Non-pigmented ciliary epithelial cell (primary cell): ENCODE measurements at places on chromosomes 12 and 14.

DNA sequence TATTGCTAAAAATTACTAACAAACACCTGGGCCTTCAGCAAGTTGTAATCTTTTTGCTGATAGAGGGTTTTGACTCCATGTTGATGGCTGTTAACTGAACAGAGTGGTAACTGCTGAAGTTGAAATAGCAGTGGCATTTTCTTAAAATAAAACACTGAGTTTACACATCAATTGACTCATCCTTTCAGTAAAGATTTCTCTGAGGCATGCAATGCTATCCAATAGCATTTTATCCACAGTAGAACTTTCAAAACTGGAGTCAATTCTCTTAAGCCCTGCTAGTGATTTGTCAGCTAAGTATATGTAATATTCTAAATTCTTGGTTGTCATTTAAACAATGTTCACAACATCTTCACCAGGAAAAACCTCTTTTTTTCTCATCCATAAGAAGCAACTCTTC, 59.5 kb downstream of the CMAS start:
- DNase-seq, result no peak

GRCh38 chr12:95546491-95546813, 4.8 kb downstream of the USP44 start:
- DNase-seq, result no peak

GRCh38 chr12:52655251-52655650, 3.2 kb upstream of the KRT2 start:
- DNase-seq, result no peak

GRCh38 chr12:115013236-115013981, 329.4 kb upstream of the TBX3 start:
- DNase-seq, result no peak

DNA sequence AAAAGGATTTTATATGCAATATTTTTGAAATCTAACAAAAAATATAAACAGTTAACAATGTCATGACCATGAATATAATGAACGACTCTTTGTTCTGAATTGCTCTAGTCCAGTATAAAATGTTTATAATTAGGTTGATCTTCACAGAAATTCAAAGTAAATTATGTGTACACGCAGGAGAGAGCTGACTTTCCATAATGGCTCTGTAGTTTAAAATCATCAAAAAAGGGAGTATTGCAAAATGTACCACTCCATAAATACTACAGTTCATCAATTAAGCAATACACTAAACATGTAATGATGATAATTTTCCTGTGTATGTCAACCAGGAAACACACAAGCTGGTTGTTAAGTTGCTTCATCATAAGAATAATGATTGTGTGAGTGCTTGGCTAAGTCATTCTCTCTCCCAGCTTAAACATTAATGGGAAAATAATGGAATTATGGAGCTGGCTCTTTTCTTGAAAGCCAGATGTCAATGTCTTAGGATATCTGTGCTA, 189.5 kb upstream of the PLEKHG7 start:
- no peak for DNase-seq

DNA sequence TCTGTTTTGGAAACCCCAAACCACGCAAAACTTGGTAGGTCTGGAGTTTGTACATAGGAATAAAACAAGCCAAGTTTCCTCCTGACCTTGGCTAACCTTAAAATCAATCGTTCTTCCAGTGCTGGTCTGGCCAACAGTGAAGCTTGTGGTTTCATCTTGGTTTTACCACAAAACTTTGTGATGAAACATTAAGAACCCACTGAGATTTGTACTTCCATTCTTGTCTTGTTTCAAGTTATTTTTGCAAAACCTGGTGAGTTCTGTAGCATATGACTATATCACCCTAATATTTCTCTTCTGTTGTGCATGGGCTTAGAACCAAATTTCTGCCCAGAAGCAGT, 26.4 kb downstream of the SIX1 start:
- peak; percentile 62 for DNase-seq

DNA sequence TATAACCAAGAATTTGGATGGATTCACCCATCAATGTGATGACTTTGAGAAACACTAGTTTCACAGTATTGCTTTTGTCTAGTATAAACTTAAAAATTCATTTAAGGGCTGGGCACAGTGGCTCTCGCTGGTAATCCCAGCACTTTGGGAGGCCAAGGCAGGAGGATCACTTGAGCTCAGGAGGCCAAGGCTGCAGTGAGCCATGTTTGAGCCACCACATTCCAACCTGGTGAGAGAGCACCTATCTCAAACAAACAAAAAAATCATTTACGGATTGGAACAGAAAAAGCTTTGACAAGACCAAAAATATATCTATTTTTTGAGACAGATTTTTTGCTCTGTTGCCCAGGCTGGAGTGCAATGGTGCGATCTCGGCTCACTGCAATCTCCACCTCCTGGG, 27.5 kb downstream of the GNS start:
- DNase-seq, result no peak

DNA sequence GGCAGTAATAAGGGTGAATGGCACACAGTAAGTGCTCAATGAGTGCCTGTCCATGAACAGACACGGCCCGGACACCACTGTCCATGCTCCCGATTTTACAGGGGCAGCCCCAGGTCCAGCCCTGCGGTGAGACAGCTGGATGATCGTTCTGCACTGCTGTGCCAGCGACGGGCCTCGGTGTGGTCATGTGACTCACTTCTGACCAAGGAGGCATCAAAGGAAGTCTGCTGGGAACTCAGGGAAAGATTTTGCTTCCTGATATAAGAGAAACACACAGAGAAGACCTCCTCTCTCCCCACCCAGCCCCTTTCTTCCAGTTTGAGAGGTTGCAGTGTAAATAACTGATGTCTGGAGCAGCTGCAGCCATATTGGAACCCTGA, 126.6 kb downstream of the SCARB1 start:
- DNase-seq, result no peak

DNA sequence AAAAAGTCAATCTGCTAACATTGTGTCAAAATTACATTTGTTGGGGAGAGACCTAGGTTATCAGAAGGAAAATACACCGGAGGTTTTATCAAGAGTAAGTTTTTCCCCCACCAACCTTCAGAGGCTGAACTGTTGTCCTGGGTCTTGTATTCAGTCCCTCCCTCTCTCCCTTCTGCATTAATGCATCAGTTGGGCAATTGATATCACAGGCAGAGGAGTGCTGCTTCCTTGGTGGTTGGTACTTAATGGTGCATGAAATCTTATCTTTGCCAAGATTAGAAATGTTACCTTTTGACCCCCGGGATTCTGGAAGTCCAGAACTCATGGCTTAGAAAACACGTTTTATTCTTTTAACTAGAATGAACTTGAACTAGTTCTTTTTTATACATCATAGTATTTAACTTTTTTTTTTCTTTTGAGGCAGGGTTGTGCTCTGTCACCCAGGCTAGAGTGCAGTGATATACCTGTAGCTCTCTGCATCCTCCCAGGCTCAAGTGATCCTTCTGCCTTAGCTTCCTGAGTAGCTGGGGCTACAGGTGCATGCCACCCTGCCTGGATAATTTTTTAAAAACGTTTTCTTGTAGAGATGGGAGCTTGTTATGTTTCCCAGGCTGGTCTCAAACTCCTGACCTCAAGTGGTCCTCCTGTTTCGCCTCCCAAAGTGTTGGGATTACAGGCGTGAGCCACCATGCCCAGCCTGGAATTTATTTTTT, 4.9 kb downstream of the PCBP2 start:
- no peak for DNase-seq

- DNase-seq, result no peak
Measured at GRCh38 chr12:67594888-67595287, 53.7 kb upstream of the DYRK2 start.

DNA sequence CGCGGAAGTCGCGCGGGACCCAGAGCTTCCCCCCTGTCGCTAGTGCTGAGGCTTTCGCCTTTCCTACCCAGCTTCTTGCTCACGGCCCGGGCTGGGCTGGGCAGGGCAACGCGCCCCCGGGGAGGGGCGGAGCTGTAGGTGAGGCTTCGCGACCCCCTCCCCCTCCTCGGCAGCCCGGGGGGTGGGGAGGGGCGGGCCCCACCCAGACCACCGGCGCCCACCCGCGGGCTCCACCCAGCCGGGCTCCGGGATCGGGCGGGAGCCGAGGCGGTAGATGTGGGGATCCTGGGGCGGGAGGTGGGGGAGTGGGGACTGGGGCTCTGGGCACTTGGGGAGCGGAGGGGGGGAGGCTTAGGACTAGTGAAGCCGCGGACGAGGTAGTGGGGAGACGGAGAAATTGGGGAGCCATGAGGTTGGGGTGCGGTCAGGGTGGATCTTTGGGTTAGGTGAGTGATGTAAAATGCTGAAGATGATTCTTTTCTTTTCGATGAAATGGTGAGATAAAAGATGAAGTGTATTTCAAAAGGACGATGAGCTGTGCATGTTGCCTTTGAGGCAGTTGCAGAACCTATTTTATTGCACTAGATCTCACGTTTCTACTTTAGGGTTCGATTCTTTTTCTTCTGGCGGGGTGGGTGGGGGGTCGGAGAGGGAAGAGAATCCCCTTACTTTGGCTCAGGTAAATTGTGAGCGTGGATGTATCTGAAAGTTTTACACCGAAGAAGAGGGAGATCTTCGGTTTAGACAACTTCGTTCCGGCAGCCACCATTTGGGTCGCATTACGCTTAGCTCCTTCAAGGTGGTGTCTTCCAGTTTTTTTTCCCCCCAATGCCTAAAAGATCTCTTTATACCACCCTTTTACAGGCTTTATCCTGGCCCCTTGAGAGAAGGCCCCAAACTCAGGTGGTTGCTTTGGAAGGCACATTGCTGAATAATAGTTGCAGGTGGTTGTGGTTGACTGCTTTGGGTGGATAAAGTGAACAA, 619 bp downstream of the ERC1 start:
- no peak for DNase-seq
